ENCODE measurements at places on chromosomes 7 and 10.

DNA sequence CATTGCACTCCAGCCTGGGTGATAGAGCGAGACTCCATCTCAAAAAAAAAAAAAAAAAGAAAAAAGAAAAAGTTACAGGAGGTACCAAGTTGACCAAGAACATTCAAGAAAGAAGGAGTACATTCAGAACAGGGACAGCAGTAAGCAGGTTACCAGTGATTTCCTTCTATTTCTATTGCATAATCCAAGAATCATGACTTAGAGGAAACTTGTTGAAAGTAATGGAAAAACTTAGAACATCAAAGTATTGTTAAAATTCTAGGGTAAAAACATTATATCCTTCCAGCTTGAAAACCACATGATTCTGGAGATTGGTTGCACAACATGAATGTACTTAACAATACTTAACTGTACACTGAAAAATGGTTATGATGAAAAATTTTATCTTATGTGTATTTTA is 25.2 kb downstream of the RAPGEF5 start:
- DNase-seq, result no peak

DNA sequence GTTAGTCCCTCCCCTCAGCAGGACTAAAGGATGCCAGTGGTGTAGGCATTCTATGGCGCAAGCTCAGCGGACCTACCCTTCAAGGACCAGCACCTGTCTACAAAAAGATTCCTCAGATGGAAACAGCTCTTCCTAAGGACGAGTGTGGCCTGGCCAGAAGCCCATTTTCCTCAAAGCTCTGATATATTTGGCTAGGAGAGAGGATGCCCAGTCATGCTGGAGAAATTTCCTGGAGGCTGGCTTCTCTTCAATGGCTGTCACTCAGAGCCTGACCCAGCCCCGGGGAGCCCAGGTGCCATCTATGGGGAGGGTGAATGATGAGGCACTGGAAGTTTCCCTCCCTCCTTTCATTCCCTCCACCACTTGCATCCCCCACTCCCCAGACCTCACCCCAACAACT is 111.5 kb downstream of the PLXNA4 start:
- DNase-seq, result no peak

- DNase-seq, result no peak
Measured at GRCh38 chr7:71766016-71766415, 634.1 kb downstream of the GALNT17 start.

GRCh38 chr7:77843194-77843593 is 44.6 kb downstream of the PHTF2 start:
- no peak for DNase-seq

GRCh38 chr10:122128357-122128756 is 139.4 kb downstream of the TACC2 start:
- DNase-seq, result peak; percentile 44

Data from stomach (tissue), 19 donors.